Stimulated activated CD4-positive, alpha-beta T cell treated with anti-CD3 and anti-CD28 coated beads, Interleukin-4, amount 100 ng/mL, for 4 hours (primary cell): ENCODE measurements at places on chromosomes 16 and 17.

- no peak for DNase-seq
Measured at GRCh38 chr16:80666378-80667250, 125.8 kb downstream of the DYNLRB2 start.

GRCh38 chr16:55297910-55298479, 26.0 kb upstream of the IRX6 start:
- no peak for DNase-seq

GRCh38 chr17:61878984-61879612, 15.8 kb upstream of the BRIP1 start:
- DNase-seq, result no peak

DNA sequence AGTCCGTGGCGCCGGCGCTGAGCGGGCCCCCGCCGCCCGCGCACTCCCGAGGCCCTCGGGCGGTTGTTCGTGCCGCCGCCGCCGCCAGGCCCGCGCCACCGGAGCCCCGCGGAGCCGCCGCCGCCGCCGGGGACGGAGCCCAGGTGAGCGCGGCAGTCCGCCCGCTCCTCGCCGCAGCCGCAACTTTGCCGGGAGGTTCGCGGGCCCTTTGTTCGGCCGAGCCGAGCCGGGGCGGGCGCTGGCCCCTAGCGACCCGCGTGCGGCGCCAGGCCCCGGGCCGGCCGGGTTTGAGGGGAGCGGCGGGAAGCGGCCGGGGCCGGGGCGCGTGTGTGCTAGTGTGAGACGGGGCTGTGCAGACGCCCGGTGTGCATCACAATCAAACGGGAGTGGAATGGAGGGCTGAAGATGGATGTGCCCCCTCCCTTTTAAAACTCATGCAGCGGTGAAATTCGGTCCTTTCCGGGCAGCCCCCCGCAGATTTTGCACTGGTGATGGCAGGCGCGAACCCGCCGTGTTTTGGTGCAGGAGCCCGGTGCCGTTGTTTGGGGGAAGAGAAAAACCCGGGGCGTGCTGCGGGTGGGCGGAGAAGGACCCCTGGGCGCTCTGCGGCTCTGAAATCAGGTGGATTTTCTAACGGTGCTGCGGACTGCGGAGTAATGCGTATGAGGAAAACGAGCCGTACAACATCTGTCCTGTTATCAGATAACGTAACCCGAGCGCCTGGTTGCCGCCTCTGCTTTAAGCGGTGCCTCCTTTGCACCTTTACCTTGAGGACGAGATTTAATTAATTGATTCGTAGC, 823 bp downstream of the TNRC6C start:
- DNase-seq, result peak; percentile 39

- no peak for DNase-seq
Measured at GRCh38 chr16:57406881-57407280, 2.3 kb downstream of the CCL17 start.

DNA sequence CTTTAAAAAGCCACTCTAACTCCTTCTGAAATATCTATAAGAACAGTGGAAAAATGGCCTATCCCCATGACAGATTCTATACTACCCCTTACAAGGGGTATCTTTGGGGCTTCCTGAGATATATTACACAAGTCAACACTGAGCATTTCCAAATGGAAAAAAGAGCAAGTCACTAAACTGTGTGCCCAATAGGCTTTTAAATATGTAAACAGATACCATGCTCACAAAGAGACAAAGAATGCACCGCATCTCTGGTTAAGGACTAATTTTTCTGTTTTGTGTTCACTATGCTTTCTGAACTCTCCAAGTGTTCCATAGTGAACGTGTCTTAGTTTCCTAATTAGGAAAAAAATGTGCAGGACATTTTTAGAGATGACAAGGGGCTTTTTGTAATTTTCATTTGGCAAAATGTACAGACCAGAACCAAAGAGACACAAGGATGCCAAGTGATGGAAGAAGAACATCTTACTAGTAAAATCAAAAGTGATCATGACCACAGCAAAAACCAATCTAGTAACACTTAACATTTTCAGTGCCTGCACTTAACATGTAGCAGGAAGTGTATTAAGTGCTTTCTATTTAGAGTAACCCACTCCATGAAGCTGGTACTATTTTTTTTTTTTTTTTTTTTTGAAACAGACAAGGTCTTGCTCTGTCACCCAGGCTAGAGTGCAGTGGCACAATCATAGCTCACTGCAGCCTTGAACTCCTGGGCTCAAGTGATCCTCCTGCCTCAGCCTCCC, 21.5 kb downstream of the MYH11 start:
- DNase-seq, result no peak

- DNase-seq, result no peak
Measured at GRCh38 chr17:9473711-9474110, 101.9 kb downstream of the STX8 start.
